ENCODE measurements at places on chromosomes 2 and 18.

GRCh38 chr18:25727281-25727985 lies 363.0 kb downstream of the SS18 start:
- DNase-seq = no peak

DNA sequence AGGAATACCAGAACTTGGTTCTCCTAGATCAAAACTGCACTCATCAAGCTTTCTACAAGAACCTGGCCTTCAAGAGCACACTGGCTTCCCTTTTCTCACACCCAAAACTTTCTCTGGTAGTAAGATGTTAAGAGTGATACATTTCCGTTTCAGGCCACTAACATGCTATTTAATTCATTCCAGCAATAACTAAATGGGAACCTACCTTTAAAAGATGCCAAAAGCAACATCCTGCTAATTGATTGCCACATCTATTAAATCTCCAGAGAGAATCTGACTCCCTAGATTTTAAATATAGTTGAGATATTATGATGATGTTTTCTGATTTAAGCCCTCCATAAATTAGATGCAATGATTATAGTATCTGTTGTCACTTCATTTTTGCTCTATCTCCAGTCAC lies 71.6 kb downstream of the KCTD18 start:
- DNase-seq = no peak

DNA sequence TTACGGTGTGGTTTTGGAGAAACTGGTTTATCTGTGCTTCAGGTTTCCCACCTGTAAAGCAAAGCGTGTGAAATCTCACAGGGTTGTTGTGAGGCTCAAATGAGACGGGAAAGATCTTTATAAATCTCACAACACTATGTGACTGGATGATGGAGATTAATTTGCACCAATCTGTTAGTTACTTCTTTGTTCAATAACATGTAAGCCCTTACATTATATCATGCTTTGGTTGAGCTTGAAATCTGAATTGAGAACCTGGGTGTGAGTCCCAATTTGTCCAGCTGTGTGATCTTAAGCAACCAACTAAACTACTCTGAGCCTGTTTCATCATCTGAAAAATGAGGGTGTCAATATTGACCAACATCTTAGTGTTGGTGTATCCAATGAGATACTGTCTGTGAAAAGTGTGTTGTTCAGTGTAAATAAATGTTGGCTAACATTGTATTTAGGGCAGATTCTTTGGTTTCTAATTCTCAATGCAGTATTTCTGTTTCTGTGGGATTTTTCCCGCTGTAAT lies 741 bp upstream of the GCKR start:
- no peak for DNase-seq

DNA sequence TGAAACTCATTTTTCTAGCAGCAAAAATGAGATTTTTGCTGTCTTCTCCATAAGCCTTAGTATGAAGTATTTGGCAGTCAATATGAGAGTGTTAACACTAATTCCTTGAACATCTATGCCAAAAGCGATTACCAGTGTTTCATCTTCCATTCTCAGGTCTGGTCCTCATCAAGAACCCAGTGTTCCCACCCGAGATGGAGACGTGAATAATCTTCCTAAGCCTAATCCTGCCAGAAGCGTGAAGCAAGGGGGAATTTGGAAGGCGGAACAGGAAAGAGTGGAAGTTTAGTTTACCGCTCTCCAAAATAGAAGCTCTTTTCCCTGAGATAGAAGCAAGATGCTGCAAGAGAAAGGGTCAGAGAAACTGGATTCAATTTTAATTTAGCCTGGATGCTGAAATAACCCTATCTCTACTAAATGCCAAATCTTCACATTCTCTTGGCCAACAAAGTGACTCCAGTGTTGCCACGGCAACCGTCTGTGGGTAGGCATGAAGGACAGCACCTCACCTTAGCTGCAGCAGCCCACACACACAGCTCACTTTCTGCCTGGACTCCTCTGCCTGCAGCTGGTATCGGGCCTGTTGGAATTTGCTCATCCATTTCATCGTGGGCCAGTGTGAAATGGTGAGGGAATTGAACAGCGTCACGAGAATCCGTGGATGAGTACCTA lies 711.1 kb downstream of the CBLN2 start:
- no peak for DNase-seq

Measured in cerebellar nuclear complex (tissue), 1 donor.